ENCODE measurements at places on chromosomes 2 and 18.

DNA sequence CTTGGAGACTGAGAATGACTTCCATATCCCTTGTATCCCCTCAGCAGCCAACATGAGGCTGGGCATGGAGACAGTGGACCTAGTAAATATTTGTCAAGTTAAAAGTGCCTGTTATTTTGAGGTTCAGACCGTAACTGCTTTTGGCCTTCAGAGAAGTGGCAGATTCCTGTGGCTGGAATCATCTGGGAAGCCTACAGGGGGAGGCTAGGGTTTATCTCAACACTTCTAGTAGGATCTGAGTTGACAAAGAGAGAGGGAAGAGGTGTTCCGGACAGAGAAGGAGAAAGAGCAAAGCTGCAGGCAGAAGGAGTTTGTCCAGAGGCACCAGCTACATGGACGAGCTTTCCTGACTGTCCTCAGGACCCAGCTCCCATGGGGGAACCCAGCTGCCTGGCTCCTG lies 27.0 kb downstream of the SLC14A2 start:
- DNase-seq, result no peak

DNA sequence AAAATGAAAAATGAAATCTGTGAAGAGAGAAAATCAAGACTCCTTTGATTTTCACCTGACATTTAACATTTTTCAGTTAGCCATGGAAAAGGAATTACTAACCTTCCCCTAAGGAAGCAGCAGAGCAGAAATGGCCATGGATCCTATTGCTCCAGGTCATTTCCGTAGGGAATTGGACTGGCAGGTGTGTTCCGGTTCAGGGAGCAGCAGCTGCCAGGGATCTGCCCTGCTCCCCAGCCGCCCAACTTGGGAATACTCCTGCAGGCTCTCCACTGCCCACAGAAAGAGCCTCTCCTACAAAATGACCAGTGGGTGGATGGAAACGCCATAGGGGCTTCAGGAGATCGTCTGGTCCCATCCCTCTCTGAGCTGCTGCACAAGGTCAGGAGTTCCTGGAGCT lies 86.0 kb upstream of the MAPK4 start:
- DNase-seq, result no peak

GRCh38 chr2:197869501-197870111 lies 65.2 kb downstream of the PLCL1 start:
- no peak for DNase-seq

DNA sequence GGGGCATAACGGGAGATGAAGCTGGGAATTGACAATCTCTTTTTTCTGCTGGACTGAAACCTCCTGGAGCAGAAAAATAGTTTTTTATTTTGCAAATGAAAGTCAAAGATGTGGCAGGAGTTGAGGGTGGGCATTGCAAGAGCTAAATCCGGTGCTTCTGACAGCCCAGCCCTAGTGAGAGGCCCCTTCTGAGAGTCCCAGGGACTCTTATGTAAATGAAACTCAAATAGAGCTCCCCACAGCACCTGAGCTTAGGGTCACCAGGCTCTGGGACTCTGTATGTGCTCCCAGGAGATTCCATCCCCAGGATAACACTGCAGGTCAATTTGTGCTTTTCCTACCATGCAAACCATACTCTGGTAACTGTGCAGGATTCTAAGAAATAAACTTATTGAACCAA lies 192.8 kb downstream of the ANKRD30B start:
- no peak for DNase-seq

GRCh38 chr2:72475246-72475645 lies 327.6 kb upstream of the CYP26B1 start:
- DNase-seq, result no peak

DNA sequence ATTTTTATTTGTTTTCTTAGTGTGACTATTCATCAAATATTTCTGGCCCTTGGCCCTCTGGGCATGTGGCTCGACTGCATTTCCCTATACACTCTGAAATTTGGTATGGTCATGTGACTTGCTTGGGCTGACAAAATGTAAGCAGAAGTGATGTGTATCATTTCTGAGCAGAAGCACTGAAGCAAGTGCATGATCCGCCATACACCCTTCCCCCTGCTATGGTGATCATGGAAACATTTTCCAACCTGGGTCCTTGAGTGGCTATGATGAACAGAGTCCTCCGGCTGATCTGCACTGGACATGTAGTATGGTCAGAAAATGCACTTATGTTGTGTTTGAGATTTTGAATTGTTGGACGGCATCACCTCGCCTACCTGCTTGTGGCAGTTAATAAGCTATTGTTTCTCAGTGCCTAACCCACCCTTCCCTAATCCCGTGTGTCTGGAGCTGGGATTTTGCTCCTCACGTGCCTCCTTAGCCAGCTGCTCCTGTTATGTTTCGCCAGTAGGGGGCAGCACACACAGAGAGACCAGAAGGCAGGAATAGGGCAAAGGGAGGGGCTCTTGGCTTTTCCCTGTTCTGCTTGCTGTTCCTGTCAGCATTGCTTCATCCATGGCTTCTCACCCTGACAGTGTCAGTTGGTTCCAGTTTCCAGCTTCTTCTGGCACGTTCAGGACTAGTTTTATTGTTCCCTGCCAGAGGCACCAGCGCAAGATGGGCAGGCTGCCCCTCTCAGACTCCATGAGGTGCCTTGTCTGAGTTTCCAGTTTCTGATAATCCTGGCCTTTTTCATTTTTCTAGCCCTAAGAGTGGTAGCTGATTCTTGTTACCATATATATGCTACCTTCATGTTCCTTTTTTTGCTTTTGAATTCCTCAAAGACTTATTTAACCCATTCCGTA lies 207.4 kb downstream of the ARL6IP6 start:
- no peak for DNase-seq

DNA sequence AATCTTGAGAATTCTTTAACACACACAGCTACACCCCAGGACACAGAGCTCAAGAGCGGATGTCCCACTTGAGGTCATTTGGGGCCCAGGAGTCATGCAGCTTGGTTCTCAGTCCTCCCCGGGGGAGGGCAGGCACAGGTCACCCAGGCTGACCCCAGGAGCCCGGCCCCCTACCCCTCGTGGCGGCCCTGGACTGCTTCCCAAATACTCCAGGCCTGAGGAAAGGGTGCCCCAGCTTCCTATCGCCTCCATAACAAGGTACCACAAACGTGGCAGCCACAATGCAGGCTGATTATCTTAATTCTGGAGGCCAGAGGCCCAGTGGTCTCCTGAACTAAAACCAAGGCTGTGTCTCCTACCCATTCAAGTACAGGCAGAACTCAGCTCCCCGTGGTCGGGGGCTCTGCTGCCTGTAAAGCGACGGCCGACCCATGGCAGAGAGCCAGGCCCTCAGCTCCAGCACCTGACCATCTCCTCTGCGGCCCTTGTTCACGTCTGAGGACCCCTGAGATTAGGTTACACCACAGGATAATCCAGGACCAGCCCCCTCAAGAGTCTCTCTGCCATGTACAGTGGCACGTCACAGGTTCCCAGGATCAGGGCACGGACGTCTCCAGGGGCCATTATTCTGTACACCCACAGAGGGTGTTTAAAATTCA lies 10.5 kb downstream of the SLC66A2 start:
- no peak for DNase-seq

DNA sequence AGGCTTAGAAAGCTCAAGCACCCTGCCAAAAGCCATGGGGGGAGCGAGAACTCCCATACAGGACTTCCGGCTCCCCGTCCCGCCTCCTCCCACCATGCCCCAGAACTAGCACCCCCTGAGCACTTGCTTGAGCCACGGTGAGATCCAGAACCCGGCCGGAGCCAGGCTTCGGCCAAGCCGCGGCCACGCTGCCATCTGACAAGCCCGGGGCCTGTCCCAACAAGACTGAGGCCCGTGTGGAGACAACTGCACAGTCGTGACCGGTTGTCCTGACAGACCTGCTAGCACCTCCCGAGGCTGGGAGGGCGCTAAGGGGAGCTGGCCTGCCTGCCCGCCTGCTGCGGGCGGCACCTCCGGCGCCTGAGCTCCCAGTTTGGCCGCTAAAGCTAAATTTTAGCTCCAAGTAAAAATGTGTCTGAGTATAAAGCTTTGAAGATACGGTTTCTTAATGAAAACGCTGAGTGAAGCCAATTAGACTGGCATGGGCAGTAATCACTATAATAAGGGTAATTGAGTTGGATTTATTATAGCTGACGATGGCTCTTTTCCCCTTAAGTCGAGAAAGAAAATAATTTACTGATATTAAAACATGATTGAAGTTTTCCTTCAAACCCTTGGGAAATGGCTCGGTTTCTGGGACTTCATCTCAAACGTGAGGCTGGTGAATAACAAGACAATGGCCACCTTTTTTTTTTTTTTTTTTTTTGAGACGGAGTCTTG lies 78.3 kb upstream of the ODC1 start:
- no peak for DNase-seq

DNA sequence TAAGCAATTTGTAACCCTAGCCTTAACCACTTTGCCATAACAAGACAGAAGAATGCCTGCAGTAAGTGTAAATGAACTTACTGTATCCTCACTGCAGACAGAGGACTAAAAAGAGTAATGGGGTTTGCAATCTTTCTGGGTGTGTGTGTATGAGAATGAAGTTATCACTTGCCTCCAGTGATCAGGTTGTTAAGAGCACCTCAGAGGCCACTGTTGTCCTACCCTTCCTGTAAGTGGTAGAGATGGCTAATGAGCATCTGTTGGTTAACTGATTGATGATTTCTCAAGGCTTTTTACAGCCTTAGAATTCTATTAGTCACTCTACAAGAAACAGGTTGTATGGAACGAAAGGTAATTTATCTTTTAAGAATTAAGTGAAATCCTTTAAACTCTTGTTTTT lies 27.6 kb upstream of the GTF2A1L start:
- no peak for DNase-seq

Data from cortex of kidney (tissue), 1 donor.